Myocyte (in vitro differentiated cells): ENCODE measurements at places on chromosomes 3 and 15. TPM values are rescaled to one million over a fixed set of nuclear protein-coding genes. Genes with fewer than 3 reads are reported as not detected.

The PP2D1 gene
- total RNA-seq: not detected in 2 replicates

The FAM131A gene
- 14.2 and 15.5 TPM in 2 replicates for total RNA-seq

The HRH1 gene
- 2.7 and 3.6 TPM in 2 replicates for total RNA-seq

The SLC30A4 gene
- 7.2 and 8.2 TPM in 2 replicates for total RNA-seq
